ENCODE measurements at places on chromosomes 3 and 15. TPM values are rescaled to one million over a fixed set of nuclear protein-coding genes. Genes with fewer than 3 reads are reported as not detected.

The IGSF10 gene
- 0.32 TPM for total RNA-seq

GRCh38 chr3:17143893-17144664 is 259.3 kb downstream of the PLCL2 start:
- DNase-seq: no peak

DNA sequence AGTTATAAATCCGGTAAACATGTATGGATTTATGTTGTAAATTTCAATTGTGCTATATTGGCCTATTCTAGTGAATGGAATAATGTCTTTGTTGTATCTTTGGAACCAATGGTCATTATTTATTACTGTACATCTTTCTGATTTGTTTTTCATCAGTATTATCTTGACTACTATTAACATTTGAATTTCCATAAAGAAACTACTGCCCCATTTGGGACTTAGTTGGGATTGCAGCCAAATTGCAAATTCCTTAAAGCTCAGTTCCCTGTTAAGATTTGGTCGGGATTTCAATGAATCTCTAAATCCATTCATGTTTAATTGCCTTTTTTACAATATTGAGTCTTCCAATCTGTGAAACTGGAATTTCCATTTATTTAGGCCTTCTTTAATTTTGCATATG is 822.4 kb upstream of the CADM2 start:
- DNase-seq: no peak

DNA sequence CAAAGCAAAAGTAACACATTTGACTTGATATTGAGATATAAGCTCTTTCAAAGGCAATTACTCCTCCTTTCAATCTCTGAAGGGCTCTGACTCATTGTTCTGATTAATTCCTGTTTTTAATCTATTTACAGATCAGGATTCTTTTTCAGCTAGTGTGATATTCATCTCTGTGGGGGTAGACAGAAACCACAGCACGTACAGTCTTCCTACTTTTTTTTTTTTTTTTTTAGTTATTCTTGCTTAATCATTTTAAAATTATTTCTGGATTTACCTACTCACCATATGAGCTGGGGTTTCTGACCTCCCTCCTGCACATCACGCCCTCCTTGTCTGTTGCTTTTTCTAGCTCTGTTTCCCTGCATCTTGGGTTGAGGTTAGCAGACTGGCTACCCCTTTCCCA is 1.4 kb downstream of the CNTN3 start:
- no peak for DNase-seq

The WNT5A gene
- 180 TPM for total RNA-seq

The GATM gene
- total RNA-seq: 1.3 TPM

- no peak for DNase-seq
Measured at GRCh38 chr15:73770050-73770449, 16.9 kb upstream of the INSYN1 start.

GRCh38 chr3:177294221-177294620 is 96.9 kb upstream of the TBL1XR1 start:
- DNase-seq: no peak

The TEX55 gene
- not detected for total RNA-seq

GRCh38 chr3:126378341-126378751 is 16.4 kb upstream of the CFAP100 start:
- no peak for DNase-seq

The PTX3 gene
- 161 TPM for total RNA-seq

DNA sequence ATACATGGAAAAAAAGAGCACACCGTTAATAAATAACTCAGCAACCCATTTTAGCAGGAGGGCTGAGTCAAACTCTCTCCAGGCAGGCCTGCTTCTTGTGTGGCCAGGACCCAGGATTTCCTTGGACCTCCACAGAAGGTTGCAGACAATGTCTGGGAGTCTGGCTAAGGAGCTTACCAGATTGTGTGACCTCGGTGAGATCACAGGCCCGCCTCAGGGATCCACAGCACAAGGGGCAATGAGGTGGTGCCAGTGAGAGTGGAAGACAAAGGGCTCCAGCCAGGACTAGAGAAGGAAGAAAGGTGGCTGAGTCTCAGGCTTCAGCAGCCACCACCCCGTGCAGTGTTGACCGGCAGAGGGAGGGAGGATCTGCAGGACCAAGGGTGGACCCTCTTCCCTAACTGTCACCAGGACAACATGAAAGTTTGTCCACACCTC is 32.2 kb upstream of the SEC22A start:
- DNase-seq: no peak

The A4GNT gene
- total RNA-seq: not detected

The SOX14 gene
- not detected for total RNA-seq

DNA sequence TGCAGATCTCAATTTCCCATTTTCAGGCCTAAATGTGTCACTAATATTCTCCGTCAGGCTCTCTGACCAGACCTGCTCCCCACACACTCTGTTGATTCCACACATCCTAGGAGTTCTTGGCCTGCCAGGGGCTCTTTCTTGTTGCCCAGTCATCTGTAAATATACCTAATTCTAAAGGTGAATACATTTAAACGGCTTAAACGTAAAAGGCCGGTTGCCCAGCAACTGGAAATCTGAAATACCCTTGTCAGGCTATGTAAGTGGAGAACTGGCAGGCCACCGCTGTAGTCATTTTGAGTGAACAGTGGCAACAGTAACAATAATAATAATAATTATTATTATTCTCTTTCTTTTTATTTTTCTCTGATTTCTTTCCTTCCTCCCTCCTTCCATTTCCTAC is 302.7 kb downstream of the AGBL1 start:
- no peak for DNase-seq

DNA sequence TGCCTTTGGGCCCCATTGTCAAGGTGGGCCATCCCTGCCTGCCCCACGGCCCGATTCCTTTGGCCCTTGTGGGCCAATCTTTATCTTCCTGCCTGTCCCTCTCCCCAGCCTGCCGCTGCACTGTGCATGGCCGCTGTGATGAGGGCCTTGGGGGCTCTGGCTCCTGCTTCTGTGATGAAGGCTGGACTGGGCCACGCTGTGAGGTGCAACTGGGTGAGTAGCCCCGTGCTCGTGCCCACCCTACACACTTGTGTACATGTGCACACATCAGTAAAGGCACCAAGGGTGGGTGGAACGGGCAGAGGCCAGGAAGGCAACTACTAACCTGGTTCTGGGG is 12.2 kb downstream of the NT5DC2 start:
- no peak for DNase-seq

- peak; percentile 30 for DNase-seq
Measured at GRCh38 chr15:86231864-86232721, 152.4 kb downstream of the AGBL1 start.

DNA sequence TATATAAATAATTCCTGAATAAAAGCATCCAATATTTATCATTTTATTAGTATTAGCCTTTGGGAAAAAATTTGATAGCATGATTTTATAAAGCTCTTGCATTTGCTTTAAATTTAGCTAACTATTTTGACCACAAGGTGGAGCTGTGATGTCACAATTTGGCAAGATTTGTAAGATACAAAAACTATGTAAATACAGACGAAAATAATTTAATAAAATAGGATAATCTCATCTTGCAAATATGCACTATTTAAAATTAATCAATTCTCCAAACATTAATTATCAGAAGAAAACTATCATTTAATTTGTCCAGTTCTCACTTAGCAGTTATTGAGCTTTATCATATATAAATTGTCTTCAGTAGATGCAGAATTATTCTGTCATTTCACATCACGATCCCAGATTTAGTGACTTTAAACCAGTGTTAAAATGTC is 95.4 kb downstream of the PLOD2 start:
- DNase-seq: peak; percentile 74

The AP3B2 gene
- total RNA-seq: 0.40 TPM

- no peak for DNase-seq
Measured at GRCh38 chr3:25385807-25386460, 42.1 kb upstream of the RARB start.
